ENCODE measurements at places on chromosomes 5 and 9. TPM values are rescaled to one million over a fixed set of nuclear protein-coding genes. Genes with fewer than 3 reads are reported as not detected.

PTPDC1 gene
- total RNA-seq = 2.2 TPM

PCDHA9 gene
- total RNA-seq = not detected

IFNB1 gene
- 0.52 TPM for total RNA-seq

CARTPT gene
- not detected for total RNA-seq

N4BP3 gene
- 0.05 TPM for total RNA-seq

CENPK gene
- total RNA-seq = 18.5 TPM

MLANA gene
- not detected for total RNA-seq

CERCAM gene
- 24.1 TPM for total RNA-seq

RPL37 gene
- 116 TPM for total RNA-seq

PITX1 gene
- total RNA-seq = 4.6 TPM

DBH gene
- not detected for total RNA-seq

FBP1 gene
- total RNA-seq = not detected

NTRK2 gene
- 1.1 TPM for total RNA-seq

FGF1 gene
- 2.4 TPM for total RNA-seq

SLC34A3 gene
- 0.10 TPM for total RNA-seq

GRCh38 chr9:87667164-87667738 is 58.7 kb upstream of the CTSL start:
- peak; percentile 30 for DNase-seq

DNA sequence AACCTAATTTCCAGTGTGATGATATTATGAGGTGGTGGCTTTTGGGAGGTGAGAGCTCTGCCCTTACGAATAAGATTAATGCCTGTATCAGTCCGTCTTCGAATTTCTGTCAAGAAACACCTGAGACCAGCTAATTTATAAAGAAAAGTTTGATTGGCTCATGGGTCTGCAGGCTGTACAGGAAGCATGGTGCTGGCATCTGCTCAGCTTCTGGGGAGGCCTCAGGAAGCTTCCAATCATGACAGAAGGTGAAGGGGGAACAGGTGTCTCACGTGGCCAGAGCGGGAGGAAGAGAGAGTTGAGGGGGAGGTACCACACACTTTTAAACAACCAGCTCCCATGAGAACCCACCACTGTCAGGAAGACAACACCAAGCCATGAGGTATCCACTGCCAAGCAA is 46.9 kb downstream of the C9orf50 start:
- DNase-seq = no peak

DNA sequence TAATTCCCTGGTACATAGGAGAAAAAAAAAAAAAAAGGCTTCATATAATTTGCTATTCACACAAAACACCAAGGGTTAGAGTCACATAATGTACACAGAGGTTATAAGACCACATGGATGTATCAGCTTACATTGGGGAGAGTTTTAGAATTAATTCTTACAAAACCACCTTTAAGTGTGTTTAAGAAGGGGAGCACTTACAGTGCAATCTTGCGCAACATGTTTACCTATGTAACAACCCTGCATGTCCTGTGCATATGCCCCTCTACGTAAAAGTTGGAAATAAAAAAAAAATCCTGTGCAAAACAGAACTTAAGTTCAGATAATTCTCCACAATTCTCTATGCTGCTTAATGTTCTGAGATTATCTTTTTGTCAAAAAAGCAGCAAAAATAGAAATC is 190.0 kb downstream of the DENND1A start:
- DNase-seq = no peak

DNA sequence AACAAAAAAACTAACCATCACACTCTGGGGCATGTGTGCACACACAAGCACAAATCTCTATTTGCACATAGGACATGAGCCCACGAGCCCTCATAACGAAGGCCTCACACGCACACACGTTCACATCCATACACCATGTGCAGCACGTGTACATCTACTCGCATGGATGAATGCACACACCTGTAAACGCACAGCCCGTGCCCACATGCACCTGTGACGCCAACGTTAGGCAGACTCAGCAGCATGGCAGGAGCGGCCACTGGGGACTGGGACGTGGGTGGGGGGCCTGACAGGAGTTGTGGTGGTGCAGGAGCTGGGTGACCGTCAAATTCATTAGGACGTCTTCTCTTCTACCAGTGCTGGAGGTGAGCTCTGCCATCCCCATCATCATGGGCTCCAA is 3.2 kb downstream of the SLC34A1 start:
- no peak for DNase-seq

DNA sequence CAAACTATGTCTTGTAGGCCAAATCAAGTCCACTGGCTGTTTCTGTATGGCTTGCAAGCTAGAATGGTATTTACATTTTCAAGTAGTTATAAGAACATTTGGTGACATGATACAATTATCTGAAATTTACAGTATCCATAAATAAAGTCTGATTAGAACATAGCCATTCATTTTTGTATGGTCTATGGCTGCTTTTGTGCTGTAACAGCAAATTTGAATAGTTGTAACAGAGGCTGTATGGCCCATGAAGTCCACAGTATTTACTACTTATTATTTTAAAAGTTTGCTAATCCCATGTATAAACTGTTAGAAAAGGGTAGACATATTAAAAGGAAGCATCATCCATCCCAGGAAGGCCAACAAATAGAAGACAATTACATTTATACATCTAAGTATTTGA is 17.7 kb downstream of the DHX29 start:
- DNase-seq = no peak

- no peak for DNase-seq
Observed at GRCh38 chr5:178322736-178323540, 90.3 kb upstream of the PHYKPL start.

DNA sequence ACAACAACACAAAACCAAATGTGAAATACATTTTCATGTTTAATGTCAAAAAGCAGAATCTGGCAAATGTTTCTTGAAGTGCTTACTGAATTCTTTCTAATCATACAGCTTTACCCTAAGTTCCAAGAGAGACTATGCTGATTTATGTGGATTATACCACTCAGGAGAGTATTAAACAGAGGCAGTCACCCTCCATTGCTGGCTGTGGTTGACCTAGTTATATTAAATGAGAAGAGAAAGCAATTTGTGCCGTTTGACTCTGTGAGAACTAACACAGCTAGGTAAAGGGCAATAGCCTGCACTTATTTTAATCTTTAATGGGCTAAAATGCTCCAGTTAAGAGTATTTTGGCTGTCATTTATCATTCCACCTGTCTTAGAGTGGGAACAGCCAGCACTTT is 62.6 kb downstream of the ELL2 start:
- no peak for DNase-seq

GRCh38 chr5:113031557-113031956 is 55.0 kb downstream of the DCP2 start:
- no peak for DNase-seq

- DNase-seq = peak; percentile 89
Observed at GRCh38 chr5:8905021-8905420, 640.9 kb downstream of the SEMA5A start.

DNA sequence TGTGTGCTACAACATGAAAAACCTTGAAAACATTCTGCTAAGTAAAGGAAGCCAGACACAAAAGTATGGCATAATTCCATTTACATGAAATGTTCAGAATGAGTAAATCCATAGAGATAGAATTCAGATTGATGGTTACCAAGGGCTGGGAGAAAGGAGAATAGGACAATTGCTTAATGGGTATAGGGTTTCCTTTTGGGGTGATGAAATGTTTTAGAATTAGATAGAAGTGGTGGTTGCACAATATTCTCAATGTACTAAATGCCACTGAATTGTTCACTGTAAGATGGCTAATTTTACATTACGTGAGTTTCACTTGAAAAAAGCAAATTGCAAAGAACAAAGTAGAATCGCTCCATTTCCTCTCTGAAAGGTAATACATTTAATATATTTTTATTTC is 43.0 kb upstream of the GAS1 start:
- DNase-seq = no peak

GRCh38 chr5:37836592-37837413 is 3.0 kb downstream of the GDNF start:
- DNase-seq = peak; percentile 69

GRCh38 chr5:133469846-133470245 is 142.5 kb downstream of the FSTL4 start:
- DNase-seq = no peak

- peak; percentile 48 for DNase-seq
Observed at GRCh38 chr5:87169300-87169991, 98.2 kb upstream of the RASA1 start.

GRCh38 chr5:18544421-18544820 is 910.2 kb downstream of the TAF11L14 start:
- DNase-seq = no peak

DNA sequence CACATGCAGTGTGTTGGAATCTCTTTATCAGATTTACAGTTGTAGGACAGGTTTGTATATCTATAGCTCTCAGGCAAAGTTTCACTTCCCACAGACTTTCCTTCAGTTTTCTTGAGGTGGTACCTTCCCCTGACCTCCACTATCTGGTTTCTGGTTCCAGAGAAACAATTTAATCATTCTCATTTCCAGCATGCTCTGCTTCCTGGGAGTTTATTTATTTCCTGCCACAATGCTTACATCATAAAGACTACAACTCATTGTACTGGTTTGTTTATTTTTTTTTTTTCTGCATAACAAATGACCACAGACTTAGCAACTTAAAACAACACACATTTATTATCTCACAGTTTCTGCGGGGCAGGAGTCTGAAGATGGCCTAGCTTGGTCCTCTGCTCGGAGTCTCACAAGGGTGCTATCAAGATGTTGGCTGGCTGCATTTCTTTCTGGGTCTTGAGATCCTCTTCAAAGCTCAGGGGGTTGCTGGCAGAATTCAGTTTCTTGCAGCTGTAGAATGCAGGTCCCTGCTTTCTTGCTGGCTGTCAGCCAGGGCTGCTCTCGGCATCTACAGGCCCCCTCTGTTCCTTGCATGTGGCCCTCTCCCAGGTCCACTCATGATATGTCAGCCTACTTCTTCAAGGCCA is 247.7 kb downstream of the ENC1 start:
- DNase-seq = peak; percentile 85

DNA sequence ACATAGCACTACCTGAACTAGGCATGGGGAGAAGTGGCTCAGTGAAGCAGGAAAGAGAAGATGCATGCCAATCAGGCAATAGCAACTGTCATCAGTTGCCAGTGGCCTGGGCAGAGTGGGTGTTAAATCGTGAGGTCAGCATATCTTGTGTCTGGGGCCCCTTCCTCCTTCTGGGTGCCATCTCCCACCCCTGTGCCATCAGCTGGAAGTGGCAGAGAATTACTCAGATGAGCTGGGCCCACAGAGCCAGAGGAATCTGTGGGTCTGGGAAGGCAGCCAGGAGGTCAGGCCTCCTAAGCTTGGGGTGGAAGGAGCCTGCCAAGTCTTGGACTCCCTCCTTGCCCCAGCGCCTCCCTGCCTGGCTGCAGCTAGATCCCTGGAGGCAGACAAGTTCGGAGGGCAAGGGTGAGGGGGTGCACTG is 66.5 kb downstream of the GALNT12 start:
- peak; percentile 97 for DNase-seq

DNA sequence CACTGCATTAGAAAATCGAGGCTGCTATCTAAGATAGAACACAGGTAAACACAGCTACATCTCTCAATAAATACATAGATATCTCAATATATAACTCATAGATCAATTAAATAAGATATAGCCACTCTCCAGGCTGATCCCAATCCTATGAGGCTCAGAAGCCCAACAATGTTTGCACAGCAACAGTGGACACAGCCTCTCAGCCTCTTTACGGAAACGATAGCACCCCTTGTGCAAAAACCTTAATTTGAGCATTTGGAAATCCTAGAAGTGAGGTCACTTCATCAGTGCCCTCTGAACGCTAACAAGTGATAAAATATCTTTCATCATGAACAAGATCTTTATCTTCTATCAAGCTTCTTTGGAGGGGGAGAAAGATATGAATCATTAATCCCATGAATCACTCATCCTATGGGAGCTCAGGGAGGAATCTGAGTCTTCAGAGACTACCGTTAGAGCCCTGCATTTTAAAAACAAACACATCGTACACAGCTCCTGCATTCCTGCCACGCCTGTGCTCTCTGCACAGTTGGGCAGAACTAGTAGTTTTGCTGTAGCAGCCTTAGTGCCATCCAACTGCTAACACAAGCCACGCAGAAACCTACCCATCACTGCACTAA is 71.4 kb downstream of the MED27 start:
- DNase-seq = peak; percentile 85

DNA sequence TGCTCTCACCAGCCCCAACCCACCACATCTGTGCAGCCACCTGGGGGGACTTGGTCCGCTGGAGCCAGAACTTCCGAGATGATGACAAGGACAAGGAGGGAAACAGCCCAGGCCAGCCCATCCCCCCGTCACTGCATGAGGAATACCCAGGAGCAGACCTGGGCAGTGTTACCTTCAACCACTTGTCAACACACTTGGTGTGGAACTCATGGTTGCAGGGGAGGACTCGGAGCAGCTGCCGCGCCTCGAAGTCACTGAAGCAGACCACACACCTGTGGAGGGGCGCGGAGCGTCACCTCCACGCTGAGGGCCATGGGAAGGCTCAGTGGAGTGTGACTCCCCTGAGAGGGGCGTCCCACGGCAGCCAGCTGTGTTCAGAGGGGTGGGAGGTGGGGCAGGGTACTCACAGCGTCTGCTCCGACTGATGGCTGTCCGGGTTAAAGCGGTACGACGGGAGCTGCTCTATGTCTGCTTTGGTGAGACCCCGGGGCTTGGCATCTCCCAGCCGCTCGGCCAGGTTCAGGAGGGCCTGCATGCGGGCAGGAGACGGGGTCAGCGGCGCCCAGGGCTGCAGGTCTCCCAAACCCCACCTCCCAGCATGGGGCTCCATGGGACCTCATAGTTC is 8.0 kb downstream of the RNF44 start:
- DNase-seq = no peak

DNA sequence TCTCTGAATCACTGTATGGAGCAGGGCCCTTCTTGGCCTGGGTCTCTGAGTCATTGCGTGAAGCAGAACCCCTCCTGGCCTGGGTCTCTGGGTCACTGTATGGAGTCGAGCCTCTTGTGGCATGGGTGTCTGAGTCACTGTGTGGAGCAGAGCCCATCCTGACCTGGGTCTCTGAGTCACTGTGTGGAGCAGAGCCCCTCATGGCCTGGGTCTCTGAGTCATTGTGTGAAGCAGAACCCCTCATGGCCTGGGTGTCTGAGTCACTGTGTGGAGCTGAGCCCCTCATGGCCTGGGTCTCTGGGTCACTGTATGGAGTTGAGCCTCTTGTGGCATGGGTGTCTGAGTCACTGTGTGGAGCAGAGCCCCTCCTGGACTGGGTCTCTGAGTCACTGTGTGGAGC is 94.0 kb upstream of the RAPGEF1 start:
- peak; percentile 25 for DNase-seq

DNA sequence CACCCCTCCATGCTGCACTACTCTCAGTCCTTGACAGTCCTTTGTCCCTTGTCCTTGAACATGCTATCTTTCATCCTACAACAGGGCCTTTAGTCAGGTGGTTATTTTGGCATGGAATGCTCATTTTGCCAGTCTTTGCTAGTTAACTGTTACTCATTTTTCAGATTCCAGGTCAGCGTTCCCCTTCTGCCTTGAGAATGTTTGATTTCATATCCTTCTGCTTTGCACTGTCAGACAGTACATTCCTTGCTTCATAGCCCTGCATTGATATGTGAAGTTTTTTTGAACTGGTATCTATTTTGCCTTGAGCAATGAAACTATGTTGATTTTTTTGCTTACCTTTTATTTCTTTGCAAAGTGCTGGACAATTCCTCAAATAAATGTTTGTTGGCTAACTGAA is 638.2 kb upstream of the SEMA6A start:
- no peak for DNase-seq

All from M059J (cell line).